ENCODE measurements at places on chromosomes 5 and 9.

GRCh38 chr9:99745085-99745484 is 76.6 kb upstream of the NR4A3 start:
- no peaks in the 10 kb centered on the region for H3K36me3 ChIP-seq
- no peak for DNase-seq
- H3K27me3 ChIP-seq: no peaks in the 10 kb centered on the region
- no peaks in the 10 kb centered on the region for H3K4me1 ChIP-seq

DNA sequence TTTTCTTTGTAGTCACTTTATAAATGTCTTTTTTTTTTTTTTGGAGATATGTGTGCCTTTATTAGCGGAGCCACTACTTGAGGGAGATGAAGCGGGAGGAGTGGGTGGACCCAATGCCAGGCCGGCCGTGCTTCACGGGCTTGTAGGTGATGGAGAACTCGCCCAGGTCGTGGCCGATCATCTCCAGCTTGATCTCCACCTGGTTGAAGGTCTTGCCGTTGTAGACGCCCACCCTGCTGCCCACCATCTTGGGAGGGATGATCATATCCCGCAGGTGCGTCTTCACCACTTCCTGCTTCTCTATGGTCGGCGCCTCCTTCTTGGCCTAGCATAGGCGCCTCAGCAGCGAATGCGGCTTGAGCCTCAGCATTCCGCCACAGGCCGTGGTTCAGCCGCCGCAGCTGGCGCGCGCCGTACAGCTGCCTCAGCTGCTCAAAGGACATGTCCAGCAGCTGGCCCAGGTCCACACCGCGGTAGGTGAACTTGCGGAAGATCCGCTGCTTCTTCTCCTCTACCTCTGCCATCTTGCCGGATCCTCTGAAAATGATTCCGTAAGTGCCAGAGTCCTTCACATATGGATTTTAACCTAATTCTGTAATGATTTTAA is 1095.6 kb downstream of the MAT2B start:
- H3K27ac ChIP-seq: no peak overlapping the region
- H3K4me1 ChIP-seq: no peaks in the 10 kb centered on the region
- no peak overlapping the region for H3K4me3 ChIP-seq

DNA sequence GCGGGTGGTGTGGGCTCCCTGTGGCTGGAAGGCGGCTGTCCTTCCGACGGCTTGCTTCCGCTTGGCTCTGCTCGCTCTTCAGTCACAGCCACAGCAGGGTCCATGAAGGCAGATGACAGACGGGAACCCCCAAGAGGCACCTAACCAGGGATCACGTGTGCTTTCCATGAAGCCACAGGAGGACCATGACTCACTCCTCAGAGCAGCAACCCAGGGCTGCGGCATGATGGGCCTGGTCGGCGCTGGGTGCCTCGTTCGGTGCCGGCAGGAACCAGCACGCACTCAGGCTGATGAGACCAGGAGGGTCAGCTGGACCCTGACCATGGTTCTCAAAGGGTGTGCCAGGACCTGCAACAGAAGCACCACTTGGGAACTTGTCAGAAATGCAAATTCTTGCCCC is 32.8 kb upstream of the MED10 start:
- no peak overlapping the region for H3K27ac ChIP-seq
- H3K4me3 ChIP-seq: no peak overlapping the region
- peaks cover 5% of the 10 kb centered on the region for H3K27me3 ChIP-seq
- peaks cover 2% of the 10 kb centered on the region for H3K36me3 ChIP-seq

GRCh38 chr5:80184235-80185023 is 71.4 kb downstream of the SERINC5 start:
- no peaks in the 10 kb centered on the region for H3K36me3 ChIP-seq
- H3K4me1 ChIP-seq: peaks cover 20% of the 10 kb centered on the region
- H3K4me3 ChIP-seq: no peak overlapping the region
- H3K27ac ChIP-seq: no peak overlapping the region

- DNase-seq: no peak
- H3K4me1 ChIP-seq: peaks cover 3% of the 10 kb centered on the region
- no peaks in the 10 kb centered on the region for H3K36me3 ChIP-seq
- no peak overlapping the region for H3K27ac ChIP-seq
- H3K27me3 ChIP-seq: peaks cover 10% of the 10 kb centered on the region
- no peak overlapping the region for H3K4me3 ChIP-seq
Measured at GRCh38 chr5:152072091-152072490, 147.4 kb upstream of the GLRA1 start.

DNA sequence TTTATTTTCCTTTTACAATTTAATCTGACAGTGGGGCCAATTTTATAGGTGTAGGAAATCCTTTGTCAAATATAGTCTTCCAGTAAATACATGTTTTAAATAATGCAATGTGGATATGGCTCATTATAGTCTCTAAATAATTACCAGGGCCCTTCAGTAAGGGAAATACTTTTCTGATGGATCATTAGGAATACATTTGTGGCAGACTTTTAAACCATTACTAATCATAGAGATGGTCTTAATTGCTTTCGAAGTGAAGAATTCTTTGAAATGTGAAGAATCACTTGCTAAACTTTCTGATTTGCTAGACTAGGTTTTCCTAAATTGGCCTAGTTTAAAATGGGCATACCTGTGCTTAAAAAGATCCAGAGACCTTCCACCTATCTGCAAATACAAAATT is 105.6 kb upstream of the ELL2 start:
- no peak overlapping the region for H3K4me3 ChIP-seq
- H3K36me3 ChIP-seq: no peaks in the 10 kb centered on the region
- no peaks in the 10 kb centered on the region for H3K4me1 ChIP-seq
- no peaks in the 10 kb centered on the region for H3K27me3 ChIP-seq

DNA sequence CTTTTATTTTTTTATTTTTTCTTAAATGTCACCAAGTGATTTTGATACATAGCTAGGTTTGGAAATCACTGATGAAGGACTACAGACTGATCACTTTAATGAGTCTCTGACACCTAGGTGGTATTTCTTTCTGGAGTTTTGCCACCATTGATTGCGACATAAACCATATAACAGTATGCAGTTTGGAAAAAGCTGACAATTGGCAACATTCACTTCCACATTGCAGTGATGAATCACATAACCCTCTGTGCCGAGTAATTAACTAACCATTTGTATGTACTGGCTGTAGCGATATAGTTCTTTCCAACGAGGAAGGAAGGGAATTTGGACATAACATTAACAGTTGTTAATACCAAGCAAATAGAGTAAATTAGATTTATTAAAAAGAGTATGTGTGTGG is 222.9 kb upstream of the EFNA5 start:
- no peak overlapping the region for H3K4me3 ChIP-seq
- DNase-seq: no peak
- no peaks in the 10 kb centered on the region for H3K27me3 ChIP-seq
- no peak overlapping the region for H3K27ac ChIP-seq
- H3K4me1 ChIP-seq: no peaks in the 10 kb centered on the region

DNA sequence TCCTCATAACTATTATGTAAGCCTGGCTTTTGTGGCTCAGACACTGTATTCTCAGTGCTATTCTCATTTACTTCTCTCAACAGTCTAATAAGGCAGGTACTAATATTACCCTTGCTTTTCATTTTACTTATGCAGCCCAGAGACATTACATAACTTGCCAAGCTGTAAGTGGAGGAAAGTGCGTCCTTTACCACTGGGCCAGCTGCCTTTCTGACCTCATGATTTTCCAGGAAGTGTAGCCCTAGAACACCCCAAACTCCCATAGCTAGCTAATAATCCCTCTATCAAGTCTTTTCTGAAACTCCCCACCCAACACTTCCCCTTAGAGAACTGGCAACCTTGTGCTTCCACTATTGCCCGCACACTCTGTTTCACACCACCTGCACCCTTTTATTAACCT is 192.9 kb upstream of the HMHB1 start:
- no peaks in the 10 kb centered on the region for H3K36me3 ChIP-seq
- H3K4me3 ChIP-seq: no peak overlapping the region
- no peak overlapping the region for H3K27ac ChIP-seq
- DNase-seq: no peak
- H3K27me3 ChIP-seq: peaks cover 4% of the 10 kb centered on the region

DNA sequence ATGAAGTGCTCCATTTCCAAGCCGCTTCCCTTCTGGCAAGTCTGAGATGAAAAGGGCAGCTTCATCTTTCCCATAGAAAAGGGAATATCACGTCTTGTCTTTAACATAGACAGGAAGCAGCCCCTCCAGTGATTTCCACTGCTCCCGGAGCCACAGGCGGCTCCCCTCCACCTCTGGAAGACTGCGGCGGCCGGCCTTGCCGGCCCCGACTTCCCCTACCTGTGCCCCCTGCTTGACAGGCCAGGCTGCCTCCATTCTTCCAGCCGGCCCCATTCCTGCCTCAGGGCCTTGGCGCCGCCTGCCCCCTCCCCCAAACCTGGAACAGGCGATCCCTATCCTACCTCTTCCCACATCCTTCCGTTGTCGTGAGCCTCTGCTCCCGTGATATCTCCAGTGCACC is 141.8 kb downstream of the ZNF354C start:
- H3K4me1 ChIP-seq: no peaks in the 10 kb centered on the region
- no peak overlapping the region for H3K27ac ChIP-seq
- no peaks in the 10 kb centered on the region for H3K36me3 ChIP-seq
- H3K27me3 ChIP-seq: no peaks in the 10 kb centered on the region
- DNase-seq: no peak

DNA sequence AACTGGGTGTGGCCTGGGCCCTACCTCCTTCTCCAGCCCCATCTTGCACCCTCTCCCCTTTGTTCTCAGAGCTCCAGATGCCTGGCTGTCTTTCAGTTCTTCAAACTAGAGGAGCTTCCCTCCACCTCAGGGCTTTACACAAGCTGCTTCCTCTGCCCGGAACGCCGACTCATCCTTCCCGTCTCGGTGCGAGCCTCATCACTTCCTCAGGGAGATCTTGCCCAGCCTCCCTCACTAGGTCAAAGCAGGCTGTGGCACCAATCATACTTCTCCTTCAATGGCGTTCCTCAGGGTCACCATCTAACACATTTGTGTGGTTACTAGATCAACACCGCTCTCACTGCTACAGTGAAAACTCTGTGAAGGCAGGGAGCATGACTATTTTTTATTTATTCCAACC is 56.2 kb upstream of the ZSWIM6 start:
- peaks cover 15% of the 10 kb centered on the region for H3K4me1 ChIP-seq
- no peak for DNase-seq
- no peak overlapping the region for H3K27ac ChIP-seq

DNA sequence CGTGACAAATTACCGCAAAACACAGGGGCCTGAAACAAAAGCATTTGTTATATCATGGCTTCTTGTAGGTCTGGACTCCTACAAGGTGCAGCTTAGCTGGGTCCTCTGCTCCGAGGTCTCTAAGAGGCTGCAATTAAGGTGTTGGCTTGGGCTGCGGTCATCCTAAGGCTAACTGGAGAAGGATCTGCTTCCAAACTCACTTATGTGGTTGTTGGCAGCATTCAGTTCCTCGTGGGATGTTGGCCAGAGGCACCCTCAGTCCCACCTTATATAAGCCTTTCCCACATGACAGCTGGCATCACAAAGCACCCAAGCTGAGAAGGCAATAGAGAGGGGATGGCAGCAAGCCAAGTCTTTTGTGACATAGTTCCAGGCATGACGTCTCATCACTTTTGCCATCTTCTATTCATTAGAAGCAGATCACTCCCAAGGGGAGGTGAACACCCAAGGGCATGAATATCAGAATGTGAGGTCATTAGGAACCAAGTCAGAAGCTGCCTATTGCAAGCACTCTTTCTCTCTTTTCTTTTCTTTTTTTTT is 47.9 kb upstream of the ZBTB43 start:
- H3K27ac ChIP-seq: no peak overlapping the region
- no peaks in the 10 kb centered on the region for H3K36me3 ChIP-seq
- H3K4me3 ChIP-seq: no peak overlapping the region
- H3K4me1 ChIP-seq: no peaks in the 10 kb centered on the region
- DNase-seq: no peak

GRCh38 chr5:68077349-68077894 is 138.1 kb upstream of the PIK3R1 start:
- no peaks in the 10 kb centered on the region for H3K36me3 ChIP-seq
- no peaks in the 10 kb centered on the region for H3K27me3 ChIP-seq
- no peak overlapping the region for H3K4me3 ChIP-seq
- H3K4me1 ChIP-seq: no peaks in the 10 kb centered on the region
- no peak overlapping the region for H3K27ac ChIP-seq

- H3K27me3 ChIP-seq: peaks cover 5% of the 10 kb centered on the region
- no peaks in the 10 kb centered on the region for H3K36me3 ChIP-seq
- DNase-seq: no peak
- no peak overlapping the region for H3K4me3 ChIP-seq
- no peak overlapping the region for H3K27ac ChIP-seq
- no peaks in the 10 kb centered on the region for H3K4me1 ChIP-seq
Measured at GRCh38 chr5:163585206-163585605, 79.8 kb downstream of the MAT2B start.

All from memory B cell (primary cell).